ENCODE measurements at places on chromosomes 6 and 20. TPM values are rescaled to one million over a fixed set of nuclear protein-coding genes. Genes with fewer than 3 reads are reported as not detected.
A peak's percentile ranks its signal among the peaks of the same experiment; 100 is the strongest.

GRCh38 chr6:111805511-111806164 is 67.6 kb downstream of the FYN start:
- DNase-seq = no peak

- DNase-seq = no peak
These were observed 78.2 kb downstream of the FRK start for GRCh38 chr6:115982453-115982852.

DNA sequence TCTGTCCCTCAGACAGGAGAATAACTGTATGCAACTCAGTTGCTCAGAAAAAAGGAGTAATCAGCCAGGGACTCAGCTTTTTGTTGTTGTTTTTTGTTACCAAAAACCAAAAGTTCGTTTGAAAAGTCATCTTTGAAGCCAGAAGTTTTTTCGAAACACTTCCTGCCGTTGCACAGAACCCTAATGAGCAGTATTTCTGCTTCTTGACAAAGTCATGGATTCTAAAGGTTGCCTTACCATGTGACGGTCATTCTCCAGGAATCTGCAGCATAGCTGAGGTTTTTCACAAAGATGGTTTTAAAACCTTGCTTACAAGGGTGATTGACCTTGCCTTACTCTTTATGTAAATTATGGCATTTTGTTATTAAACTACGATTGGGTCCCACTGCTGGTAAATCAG is 1.9 kb downstream of the RAB32 start:
- no peak for DNase-seq

DNA sequence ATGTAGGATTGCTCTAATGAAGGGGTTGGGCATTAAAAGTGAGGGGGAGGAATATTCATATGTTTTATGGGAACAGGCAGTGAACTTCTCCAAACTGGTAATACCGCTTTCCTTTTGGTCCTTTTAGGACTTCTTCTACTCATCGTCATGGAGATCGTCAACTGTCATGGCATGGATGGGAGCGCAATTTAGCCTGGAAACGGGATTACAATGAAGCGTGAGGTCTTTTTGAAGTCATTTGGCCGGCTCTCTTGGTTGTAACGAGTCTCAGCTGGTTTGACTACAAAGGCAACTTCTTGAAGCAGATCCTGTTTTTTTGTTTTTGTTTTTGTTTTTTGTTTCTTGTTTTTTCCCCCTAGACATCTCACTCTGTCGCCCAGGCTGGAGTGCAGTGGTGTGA is 1.4 kb upstream of the HLA-E start:
- no peak for DNase-seq

GRCh38 chr6:57173886-57174510 is 1.9 kb downstream of the BAG2 start:
- no peak for DNase-seq

GRCh38 chr6:170160031-170160627 is 130.7 kb downstream of the DLL1 start:
- DNase-seq = no peak

DNA sequence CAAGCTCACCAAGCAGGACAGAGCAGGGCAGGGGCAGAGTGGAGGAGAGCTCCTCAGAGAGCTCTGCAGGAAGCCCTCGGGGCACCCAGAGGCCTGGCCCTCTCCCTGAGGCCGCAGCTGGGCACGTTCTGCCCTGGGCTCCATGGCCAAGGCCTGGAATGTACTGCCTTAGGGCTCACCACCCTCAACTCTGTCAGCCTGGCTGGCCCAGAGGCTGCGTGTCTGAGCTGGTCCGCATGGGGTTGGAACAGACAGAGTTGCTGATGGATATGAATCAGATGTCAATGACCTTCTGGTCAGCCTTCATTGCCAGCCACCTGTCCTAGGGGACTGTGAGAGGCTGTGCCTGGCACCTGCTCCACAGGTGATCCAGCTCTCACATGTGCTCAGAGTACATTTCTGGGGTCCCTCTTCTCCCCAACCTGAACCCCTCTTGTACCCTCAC is 33.2 kb upstream of the PCMTD2 start:
- no peak for DNase-seq

- no peak for DNase-seq
These were observed 96.7 kb downstream of the FYN start for GRCh38 chr6:111776236-111777221.

GRCh38 chr20:25310921-25311728 is 63.2 kb downstream of the PYGB start:
- DNase-seq = no peak

GRCh38 chr6:20732896-20733295 is 198.6 kb downstream of the CDKAL1 start:
- no peak for DNase-seq

DNA sequence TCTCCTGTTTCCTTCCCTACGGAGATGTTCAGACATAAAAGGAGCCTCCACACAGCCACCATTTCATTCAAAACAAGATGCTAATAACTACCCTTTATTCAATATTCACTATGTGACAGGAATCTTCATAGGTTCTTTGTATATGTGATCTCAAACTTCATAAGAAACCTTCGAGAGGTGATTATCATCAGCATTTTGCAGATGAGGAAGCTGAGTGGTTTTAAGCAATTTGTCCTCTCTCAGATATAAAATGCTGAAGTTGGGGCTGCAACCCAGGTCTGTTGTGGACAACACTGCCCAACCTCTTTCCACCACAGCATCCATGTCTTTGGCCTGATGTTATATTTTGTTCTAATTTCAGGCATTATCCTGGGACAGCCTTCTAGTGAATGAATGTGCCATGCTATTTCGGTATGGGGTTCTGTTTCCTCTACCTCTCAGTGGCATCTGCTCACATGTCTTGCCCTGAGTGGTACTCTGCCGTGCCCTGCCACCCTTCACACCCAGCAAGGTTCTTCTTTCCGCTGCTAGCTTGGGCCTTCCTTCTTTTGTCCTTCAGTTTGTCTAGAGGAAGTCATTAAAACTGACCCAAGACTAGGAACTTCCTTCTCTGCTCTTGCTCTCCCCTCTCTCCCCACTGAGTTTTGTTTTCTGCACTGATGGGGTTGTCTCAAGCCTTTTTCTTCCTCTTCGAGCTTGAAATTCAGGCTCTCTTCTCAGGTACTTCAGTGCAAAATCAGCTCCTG is 300.9 kb upstream of the PRDM1 start:
- no peak for DNase-seq

- DNase-seq = no peak
These were observed 304.5 kb downstream of the PHF3 start for GRCh38 chr6:63940056-63940455.

DNA sequence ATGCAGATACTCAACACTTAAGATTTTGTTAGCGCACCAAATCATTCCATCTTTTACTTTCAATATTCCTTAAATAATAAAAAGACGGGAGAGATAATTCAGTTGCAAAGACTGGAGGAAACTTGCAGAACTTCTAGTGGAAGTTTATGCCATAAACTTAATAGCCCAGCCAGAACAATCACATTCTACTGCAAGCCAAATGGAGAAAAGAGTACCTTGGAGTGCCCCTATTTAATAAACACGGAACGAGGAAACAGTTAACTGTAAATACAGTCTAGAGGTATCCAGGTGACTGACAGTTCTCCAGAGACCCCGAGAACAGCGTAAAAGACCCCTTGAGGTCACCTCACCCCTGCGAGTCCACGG is 635 bp downstream of the SLC35B3 start:
- no peak for DNase-seq

GRCh38 chr20:52536841-52537400 is 345.3 kb upstream of the ZFP64 start:
- DNase-seq = no peak

GRCh38 chr20:38499366-38499765 is 26.7 kb downstream of the RALGAPB start:
- DNase-seq = no peak

- DNase-seq = peak; percentile 52
These were observed 147.4 kb upstream of the OLIG3 start for GRCh38 chr6:137641474-137642077.

GRCh38 chr6:136526937-136527336 is 23.3 kb downstream of the MAP7 start:
- DNase-seq = peak; percentile 58

GRCh38 chr6:127022302-127022701 is 96.2 kb upstream of the RSPO3 start:
- DNase-seq = no peak

WDR27 gene
- 31.5 TPM for total RNA-seq

ERVFRD-1 gene
- total RNA-seq = not detected

GABBR1 gene
- total RNA-seq = 91.1 TPM

VSTM2L gene
- total RNA-seq = 39.6 TPM

CDSN gene
- total RNA-seq = not detected

ULBP1 gene
- 3.9 TPM for total RNA-seq

MLN gene
- not detected for total RNA-seq

ACTL10 gene
- total RNA-seq = 1.1 TPM

EYS gene
- total RNA-seq = 0.78 TPM

AVP gene
- not detected for total RNA-seq

CDH26 gene
- total RNA-seq = 1.4 TPM
